ENCODE measurements at places on chromosomes 7 and 10.

- DNase-seq = peak; percentile 26
Observed at GRCh38 chr10:111098679-111099437, 22.0 kb downstream of the ADRA2A start.

DNA sequence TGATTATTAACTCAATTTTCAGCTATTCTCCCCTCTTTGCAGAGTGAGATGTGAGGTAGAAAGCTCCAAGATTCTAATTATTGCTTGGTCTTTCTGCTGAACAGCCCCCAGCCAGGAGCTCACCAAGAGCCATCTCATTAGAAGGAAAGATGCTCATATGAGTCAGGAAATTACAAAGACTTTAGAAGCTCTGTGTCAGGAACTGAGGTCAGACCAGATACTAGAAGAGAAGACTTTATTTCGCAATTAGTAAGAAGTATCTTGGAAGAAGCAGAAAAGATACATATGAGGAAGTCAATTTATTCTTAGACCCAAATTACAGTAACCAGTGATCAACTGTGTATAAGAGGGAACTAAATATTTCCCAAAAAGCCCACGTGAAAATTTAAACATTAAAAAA lies 626.9 kb downstream of the ZWINT start:
- DNase-seq = no peak

- peak; percentile 73 for DNase-seq
Observed at GRCh38 chr10:96124230-96125141, 5.6 kb upstream of the ZNF518A start.

DNA sequence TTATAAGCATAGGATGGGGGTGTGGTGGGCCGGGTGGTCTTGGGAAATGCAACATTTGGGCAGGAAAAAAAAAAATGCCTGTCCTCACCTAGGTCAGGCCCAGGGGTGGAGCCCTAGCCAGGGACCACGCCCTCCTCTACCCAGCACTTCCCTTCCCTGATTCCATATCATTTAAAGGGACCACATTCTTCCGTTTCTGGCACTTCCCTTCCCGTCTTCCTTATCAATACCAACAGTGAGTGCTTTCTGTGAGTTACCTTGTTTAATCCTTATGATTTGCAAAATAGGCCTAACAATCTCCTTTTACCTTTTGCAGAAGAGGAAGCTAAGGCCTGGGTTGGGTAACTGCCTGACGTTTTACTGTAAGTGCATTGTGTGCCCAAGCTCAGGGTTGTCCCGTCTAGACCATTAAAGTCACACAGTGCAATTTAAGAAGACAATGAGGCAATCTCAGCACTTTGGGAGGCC lies 16.7 kb upstream of the C10orf95 start:
- DNase-seq = no peak

GRCh38 chr7:68892236-68892635 lies 706.0 kb upstream of the AUTS2 start:
- no peak for DNase-seq

DNA sequence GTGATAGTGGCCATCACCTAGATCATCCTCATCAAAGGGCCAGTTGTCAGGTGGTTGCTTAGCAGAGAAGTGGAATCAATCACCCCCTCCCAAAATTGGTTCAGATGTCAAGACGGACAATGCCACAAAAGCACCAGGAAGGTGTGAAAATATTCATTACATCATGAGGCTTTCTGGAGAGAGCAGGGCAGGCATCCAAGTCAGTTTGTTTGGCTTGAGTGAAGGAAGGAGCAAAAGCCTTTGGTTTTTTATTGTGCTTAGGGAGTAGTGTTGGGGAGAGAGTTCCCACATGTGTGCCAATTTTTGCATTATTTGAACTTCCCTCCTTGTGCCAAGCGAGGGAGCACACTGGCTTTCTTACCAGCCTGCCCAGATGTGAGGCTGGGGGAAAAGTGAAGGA lies 1082.9 kb downstream of the LRMDA start:
- no peak for DNase-seq

DNA sequence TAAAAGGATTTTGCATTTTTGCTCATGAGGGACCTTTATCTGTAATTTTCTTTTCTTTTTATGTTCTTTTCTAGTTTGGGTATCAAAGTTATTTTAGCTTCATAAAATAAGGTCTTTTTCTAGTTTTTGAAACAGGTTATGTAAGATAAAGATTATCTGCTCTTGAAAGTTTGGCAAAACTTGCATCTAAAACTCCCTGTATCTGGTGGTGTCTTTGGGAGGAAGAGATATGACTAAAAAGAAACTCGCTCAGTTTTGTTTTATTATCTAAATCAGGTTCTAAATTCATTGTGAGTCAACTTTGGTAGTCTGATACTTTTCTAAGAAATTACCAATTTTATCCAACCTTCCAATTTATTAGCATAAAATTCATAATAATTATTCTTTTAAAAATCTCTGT lies 55.1 kb downstream of the VCL start:
- no peak for DNase-seq

DNA sequence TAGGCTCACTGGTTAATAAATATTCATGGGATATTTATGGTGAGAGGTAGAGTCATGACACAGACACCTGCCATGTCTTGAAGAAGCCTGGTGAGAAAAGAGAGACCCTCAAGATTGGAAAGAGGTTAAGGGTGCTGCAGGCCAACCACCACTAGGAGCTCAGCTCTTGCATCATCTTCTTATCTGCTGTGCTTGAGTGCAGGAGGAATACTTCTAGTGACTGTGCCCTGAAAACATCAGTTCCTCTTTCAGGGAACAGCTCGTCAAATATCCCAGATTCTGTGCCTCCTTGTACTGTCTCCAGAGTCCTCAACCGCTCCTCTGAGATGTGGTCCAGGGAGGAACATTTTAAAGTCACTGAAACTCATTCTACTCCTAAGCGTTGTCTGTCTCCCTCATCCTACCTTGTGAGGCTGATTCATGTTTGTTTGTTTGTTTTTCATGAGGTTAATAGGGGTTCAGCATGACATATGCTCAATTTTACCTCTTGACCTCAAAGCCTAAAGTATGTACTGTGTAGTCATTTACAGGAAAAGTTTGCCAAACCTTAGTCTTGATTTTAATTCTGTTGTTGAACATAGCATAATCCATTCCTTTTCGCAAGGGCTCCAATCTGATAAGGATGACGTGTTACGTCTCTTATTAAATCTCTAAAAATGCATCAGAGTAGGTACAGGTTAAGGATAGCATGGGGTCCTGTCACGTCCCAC lies 293.1 kb downstream of the C7orf25 start:
- DNase-seq = no peak

GRCh38 chr10:59611048-59611447 lies 98.6 kb downstream of the SLC16A9 start:
- DNase-seq = no peak

DNA sequence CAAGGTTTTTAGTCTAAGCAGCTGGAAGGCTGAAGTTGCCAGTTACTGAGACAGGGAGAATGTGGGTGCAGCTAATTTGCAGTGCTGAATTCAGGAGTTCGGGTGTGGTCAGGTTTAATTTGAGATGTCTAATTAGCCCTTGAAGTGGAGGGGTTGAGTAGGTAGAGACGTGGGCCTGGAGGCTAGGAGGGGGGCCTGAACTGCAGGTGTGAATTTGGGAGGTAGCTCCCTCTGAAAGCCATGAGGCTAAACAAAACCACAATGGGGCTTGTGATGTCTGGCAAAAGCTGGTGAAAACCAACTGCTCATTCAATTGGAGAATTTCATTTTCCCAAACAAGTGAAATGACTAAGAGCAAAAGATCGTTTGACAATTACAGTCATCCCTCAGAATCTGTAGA lies 246.0 kb upstream of the NFE2L3 start:
- no peak for DNase-seq

- DNase-seq = no peak
Observed at GRCh38 chr10:93152136-93152535, 78.4 kb downstream of the CYP26A1 start.

GRCh38 chr10:121032460-121032859 lies 181.3 kb downstream of the WDR11 start:
- DNase-seq = no peak

DNA sequence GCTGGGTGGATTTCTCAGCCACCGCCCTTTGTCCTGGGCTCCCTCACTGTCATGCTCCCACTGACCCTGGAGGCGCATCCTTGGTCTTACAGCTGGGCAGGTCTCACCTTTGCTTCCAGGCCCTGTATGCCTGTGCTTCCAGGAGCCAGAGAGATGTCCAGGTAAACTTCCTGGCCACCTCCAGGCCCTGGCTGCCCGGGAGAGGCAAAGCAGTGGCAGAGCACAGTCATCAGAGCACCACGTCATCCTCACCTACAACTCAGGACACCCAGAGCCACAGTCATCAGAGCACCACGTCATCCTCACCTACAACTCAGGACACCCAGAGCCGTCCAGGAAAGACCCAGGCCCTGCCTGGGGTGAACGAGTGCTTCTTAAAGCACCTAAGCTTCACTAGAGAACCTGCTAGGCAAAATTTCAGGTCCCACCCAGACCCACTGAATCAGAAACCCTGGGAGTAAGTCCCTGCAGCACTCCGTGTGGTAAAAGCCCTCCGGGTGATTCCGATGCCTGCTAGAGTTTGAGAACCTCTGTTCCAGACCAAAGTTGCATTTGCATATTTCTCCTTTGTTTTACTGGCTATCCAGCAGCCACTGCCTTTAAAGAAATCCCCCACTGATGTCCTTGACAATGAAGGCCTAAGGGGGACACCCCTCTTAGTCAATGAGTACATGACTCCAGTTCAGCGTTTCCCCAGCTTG lies 62.3 kb downstream of the DLG5 start:
- DNase-seq = no peak

- DNase-seq = no peak
Observed at GRCh38 chr7:135791543-135792362, 43.1 kb upstream of the FAM180A start.

- no peak for DNase-seq
Observed at GRCh38 chr7:28957064-28957750, 923 bp downstream of the TRIL start.

- DNase-seq = no peak
Observed at GRCh38 chr10:106439366-106439765, 725.1 kb downstream of the SORCS1 start.

- no peak for DNase-seq
Observed at GRCh38 chr10:33735464-33735923, 401.0 kb upstream of the NRP1 start.

GRCh38 chr10:63217120-63217605 lies 84.0 kb downstream of the NRBF2 start:
- peak; percentile 25 for DNase-seq

- DNase-seq = peak; percentile 68
Observed at GRCh38 chr10:100817268-100817839, 72.0 kb downstream of the PAX2 start.

- no peak for DNase-seq
Observed at GRCh38 chr7:77467408-77467807, 51.3 kb upstream of the GSAP start.

- DNase-seq = no peak
Observed at GRCh38 chr7:27992097-27992496, 188.5 kb downstream of the JAZF1 start.

GRCh38 chr10:11936389-11937152 lies 106.0 kb downstream of the UPF2 start:
- no peak for DNase-seq

GRCh38 chr10:133277993-133278576 lies 1.4 kb upstream of the ADAM8 start:
- DNase-seq = no peak

DNA sequence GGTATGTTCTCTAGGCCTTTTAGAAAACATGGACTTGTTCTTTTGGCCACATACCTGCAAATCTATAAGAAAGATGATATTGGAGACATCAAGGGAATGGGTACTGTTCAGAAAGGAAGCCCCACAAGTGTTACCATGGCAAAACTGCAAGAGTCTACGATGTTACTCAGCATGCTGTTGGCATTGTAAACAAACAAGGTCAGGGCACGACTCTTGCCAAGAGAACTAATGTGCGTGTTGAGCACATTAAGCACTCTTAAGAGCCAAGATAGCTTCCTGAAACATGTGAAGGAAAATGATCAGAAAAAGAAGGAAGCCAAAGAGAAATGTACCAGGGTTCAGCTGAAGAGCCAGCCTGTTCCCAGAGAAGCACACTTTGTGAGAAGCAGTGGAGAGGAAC lies 37.1 kb downstream of the SDK1 start:
- DNase-seq = no peak

DNA sequence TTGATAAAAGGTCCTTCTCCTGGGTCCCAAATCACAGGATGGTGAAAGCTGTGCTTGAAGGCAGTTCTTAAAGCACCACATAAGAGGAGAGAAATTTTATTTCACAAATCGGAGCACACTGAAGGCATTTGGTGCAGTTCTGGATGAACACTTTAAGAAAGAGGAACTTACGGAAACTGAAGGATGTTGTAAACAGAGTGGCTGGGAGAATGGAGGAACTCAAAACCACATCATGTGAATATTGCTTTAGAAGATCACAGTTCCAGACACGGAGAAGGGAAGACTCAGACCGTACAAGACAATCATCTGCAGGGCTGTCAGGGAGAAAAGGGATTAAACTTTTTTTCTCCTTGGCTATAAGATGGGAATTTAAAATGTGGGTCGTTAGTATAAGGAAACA lies 9.0 kb upstream of the GPR141 start:
- no peak for DNase-seq

DNA sequence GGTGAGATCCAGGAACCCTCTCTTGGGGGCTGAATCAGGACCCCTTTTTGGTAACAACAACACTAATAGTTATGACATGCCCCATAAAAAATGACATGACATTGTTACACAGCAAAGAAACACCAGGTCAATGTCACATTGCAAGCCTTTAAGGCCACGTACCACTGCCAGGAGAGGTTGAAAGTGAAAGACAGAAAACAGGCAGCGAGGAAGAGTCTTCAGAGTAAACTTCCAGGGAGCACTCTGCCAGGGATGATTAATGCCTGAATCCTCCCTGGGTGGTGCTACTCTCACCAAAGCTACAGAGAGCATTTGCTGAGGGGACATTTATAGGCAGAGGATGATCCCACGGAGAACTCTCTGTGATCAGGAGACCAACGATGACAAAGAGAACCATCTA lies 551.6 kb downstream of the CALN1 start:
- no peak for DNase-seq

DNA sequence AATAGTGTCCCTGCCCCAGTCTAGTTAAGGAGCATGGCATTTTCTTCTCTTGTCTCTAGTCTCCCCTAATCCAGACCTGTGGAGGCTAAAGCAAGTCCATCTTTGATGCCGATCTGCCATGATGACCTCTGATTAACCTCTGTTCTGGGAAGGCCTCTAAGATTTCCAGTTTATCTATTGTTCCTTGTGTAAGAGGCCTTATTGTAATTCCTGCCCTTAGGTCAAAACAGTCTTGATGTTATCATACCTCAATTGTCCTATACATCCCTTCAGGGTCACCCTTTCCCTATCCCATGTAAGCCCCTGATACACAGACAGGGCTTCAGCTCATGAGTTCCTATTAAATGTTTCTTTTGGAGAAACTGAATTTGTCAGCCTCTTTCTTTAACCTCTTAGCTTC lies 4.9 kb upstream of the ZMIZ2 start:
- DNase-seq = no peak

GRCh38 chr7:5001911-5002310 lies 42.9 kb upstream of the MMD2 start:
- no peak for DNase-seq

Data from HEK293T (cell line).